IPS DF 6.9 (cell line): ENCODE measurements at places on chromosomes 16 and 17.

DNA sequence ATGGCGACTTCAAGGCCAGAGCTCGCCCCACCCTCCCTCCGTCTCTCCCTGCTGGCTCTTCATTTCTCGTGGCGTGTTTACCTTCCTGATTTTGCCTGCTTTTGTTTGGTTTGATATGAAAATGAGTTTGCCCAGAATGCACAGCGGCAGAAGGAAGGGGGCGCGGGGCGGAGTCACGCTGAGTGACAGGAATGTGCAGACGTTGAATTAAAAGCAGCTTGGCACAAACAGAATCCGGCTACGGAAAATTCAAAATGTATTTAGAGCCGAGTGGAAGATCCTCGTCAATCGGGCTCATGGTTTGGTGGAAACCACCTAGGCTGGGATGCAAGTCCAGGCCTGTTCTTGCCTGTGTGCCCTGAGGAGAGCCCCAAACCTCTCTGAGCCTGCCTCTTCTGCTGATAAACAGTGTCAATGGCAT lies 102.7 kb downstream of the SDK2 start:
- no peak overlapping the region for H3K27ac ChIP-seq
- no peaks in the 10 kb centered on the region for H3K36me3 ChIP-seq
- DNase-seq: no peak
- H3K4me3 ChIP-seq: no peak overlapping the region

GRCh38 chr16:8931859-8932258 lies 31.8 kb downstream of the USP7 start:
- H3K4me3 ChIP-seq: no peak overlapping the region
- H3K36me3 ChIP-seq: peaks cover 5% of the 10 kb centered on the region; the same call in 1 of the 2 replicates
- H3K27ac ChIP-seq: no peak overlapping the region
- no peaks in the 10 kb centered on the region for H3K27me3 ChIP-seq

GRCh38 chr16:75238132-75238852 lies 13.1 kb downstream of the BCAR1 start:
- H3K4me1 ChIP-seq: no peaks in the 10 kb centered on the region; the same call in 1 of the 2 replicates
- H3K27me3 ChIP-seq: no peaks in the 10 kb centered on the region
- DNase-seq: no peak
- H3K27ac ChIP-seq: no peak overlapping the region
- no peak overlapping the region for H3K4me3 ChIP-seq
- H3K36me3 ChIP-seq: peaks cover 42% of the 10 kb centered on the region

DNA sequence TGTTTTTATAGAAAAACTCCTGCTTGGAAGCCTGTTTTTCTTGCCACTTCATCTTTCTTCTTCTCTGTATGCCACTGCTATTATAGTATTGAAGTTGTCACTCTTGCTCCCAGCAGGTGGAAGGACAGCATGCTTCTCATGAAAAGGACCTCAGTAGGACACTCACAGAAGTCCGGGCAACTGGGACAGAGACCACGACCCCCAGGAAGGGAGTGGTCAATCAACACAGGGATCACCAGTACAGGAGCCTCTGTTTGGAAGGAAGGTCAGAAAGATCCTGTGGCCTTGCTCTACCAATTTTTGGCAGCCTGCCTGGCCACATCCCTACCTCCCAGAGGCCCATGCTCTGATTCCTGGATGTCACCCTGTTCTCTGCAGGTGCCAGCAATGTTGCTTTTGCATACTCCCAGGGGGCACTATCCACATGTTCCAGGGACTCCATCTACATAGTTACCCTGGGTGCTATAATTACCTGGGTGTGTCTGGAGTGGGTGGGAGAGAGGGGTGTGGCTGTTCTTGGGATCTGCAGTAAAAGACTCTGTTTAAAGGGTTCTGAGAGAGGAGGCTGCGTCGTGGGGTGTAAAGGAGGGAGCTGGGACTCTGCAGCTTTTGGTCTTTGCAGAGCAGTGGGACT lies 13.7 kb upstream of the AKAP10 start:
- peaks cover 2% of the 10 kb centered on the region; the same call in 1 of the 2 replicates for H3K4me1 ChIP-seq
- DNase-seq: no peak
- H3K27ac ChIP-seq: no peak overlapping the region
- H3K4me3 ChIP-seq: no peak overlapping the region
- no peaks in the 10 kb centered on the region for H3K27me3 ChIP-seq

- no peaks in the 10 kb centered on the region for H3K4me1 ChIP-seq
- H3K4me3 ChIP-seq: no peak overlapping the region
- no peak overlapping the region for H3K27ac ChIP-seq
- no peaks in the 10 kb centered on the region for H3K27me3 ChIP-seq
- no peak for DNase-seq
Observed at GRCh38 chr17:28839221-28839620, 3.4 kb downstream of the FAM222B start.

- H3K4me1 ChIP-seq: no peaks in the 10 kb centered on the region; the same call in 1 of the 2 replicates
- H3K27me3 ChIP-seq: no peaks in the 10 kb centered on the region
- no peak for DNase-seq
- H3K36me3 ChIP-seq: peaks cover 4% of the 10 kb centered on the region; the same call in 1 of the 2 replicates
- peak overlapping the region; percentile 82; the same call in 1 of the 2 replicates for H3K4me3 ChIP-seq
Observed at GRCh38 chr16:88705076-88705684, 1.0 kb downstream of the RNF166 start.

- H3K27ac ChIP-seq: no peak overlapping the region
- H3K27me3 ChIP-seq: no peaks in the 10 kb centered on the region
- H3K36me3 ChIP-seq: peaks cover 14% of the 10 kb centered on the region
Observed at GRCh38 chr16:29697391-29697790, 18.4 kb downstream of the QPRT start.

DNA sequence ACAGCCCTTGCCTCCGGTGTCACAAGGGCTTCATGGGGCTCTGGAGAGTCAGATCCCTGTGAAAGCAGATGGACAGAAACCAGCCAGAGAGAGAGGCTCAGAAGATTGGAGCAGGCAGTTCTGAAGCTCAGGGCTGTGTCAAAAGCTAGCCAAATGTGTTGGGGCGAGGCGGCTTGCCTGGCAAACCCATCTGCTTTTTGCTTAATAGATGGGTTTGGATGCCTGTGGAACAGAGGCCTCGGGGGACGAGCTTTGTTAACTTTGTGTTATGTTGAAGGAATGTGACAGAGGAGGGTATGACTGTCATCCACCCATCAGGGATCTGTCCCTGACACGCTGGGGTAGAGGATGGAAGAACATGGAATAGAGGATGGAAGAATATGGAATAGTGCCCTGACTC lies 21.0 kb upstream of the SLC12A3 start:
- no peaks in the 10 kb centered on the region for H3K27me3 ChIP-seq
- DNase-seq: no peak
- no peaks in the 10 kb centered on the region for H3K4me1 ChIP-seq
- no peak overlapping the region for H3K27ac ChIP-seq

DNA sequence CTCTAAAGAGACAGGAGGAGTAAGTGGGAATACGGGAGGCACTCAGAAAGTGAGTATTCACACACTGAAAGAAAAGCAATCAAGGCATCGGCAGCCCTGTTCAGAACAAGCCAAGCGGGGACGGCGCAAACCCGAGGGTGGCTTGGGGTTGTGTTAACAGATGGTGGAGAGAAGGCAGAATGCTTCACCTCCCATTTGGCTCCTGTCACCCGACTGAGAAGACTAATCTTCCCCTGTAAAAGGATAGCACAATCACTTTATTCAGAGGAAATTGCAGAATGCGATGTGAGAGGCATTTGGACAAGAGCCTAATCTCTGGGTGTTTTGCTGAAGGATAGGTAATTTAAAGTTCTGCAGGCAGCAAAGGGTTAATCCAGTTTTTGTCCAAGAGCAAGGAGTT lies 119.3 kb upstream of the WSCD1 start:
- H3K27ac ChIP-seq: no peak overlapping the region
- no peak for DNase-seq
- H3K4me3 ChIP-seq: no peak overlapping the region
- no peaks in the 10 kb centered on the region for H3K4me1 ChIP-seq

DNA sequence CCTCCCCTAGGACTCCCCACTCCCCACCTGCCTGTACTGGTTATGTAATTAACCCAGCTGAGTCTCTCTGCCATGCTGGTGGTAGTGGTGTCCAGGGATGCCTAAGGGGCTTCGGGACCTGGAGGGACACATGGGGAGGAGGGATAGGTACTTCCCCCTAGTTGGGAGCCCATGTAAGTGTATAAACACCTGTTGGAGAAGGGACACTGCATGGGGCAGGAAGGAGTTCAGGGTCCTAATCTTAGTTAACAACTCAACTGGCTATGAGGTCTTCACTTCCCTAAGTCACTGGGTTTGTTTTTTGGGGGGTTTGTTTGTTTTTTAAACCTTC lies 1.3 kb downstream of the RASL10B start:
- DNase-seq: no peak
- H3K27ac ChIP-seq: no peak overlapping the region
- H3K4me1 ChIP-seq: peaks cover 6% of the 10 kb centered on the region
- no peaks in the 10 kb centered on the region for H3K27me3 ChIP-seq
- H3K36me3 ChIP-seq: no peaks in the 10 kb centered on the region
- no peak overlapping the region; the same call in 1 of the 2 replicates for H3K4me3 ChIP-seq

DNA sequence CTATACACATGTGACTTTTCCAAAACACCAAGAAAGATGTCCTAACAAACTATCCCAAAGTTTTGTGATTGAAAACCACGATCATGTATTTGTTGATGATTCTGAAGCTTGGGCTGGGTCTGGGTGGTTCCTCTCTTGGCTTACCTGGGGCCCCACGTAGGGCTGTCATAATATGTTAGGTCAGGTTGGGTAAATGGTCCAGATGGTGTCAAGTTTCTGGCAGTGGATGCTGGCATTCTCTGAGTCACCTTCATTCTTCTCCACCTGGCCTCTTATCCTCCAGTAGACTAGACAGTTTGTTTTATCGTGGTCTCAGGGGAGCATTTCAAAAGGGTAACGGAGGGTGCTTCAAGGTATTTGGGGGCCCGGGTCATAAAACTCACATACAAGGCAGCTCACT lies 39.4 kb downstream of the SYCE1L start:
- DNase-seq: no peak
- H3K36me3 ChIP-seq: no peaks in the 10 kb centered on the region
- no peak overlapping the region for H3K4me3 ChIP-seq
- H3K4me1 ChIP-seq: 0 out of 2 replicates have a peak, but pooled peaks cover 4% of the 10 kb centered on the region

- no peak overlapping the region for H3K4me3 ChIP-seq
- no peak overlapping the region for H3K27ac ChIP-seq
- H3K27me3 ChIP-seq: no peaks in the 10 kb centered on the region
- no peaks in the 10 kb centered on the region for H3K36me3 ChIP-seq
- H3K4me1 ChIP-seq: no peaks in the 10 kb centered on the region
Observed at GRCh38 chr16:54070789-54071343, 215.7 kb downstream of the IRX3 start.

DNA sequence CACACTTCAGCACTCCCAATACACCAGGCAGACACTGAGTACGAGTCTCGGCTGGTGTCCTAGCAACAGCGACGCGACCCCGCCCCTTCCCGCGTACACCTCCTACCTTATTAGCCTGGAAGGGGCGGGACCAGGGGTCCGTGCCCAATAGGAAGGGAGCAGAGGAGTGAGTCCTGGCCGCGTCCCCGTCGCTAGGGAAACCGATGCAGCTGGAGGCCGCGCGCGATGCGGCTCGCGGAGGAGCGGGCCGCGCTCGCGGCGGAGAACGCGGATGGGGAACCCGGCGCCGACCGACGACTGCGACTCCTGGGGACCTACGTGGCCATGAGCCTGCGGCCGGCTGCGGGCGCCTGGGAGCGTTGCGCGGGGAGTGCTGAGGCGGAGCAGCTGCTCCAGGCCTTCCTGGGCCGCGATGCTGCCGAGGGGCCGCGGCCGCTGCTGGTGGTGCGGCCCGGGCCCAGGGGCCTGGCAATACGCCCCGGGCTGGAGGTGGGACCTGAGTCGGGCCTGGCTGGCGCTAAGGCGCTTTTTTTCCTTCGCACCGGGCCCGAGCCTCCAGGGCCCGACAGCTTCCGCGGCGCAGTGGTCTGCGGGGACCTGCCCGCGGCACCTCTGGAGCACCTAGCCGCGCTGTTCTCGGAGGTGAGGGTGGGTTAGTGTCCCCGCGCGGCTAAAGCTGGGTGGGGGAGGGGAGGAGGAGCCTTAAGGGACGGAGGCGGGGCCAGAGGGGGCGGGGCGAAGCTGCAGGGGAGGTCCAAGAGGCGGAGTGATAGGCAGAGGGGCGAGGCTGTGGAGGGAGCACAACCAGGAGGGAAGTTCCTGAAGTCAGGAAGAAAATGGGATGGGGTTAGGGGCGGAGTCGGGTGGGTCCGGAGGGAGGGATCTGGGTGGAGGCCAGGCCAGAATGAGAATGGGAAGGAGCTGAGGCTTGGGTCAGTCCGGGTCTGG lies at the start of gene DNAH9:
TSS of gene DNAH9 (plus strand) at position 197 of the 948 bp plus-strand sequence. CDS start at position 226, 29 bp downstream.
- no peak within 1 kb of the TSS for H3K27ac ChIP-seq
- no peaks in the 10 kb centered on the region for H3K27me3 ChIP-seq
- H3K4me1 ChIP-seq: no peaks in the 10 kb centered on the region
- H3K4me3 ChIP-seq: peak within 1 kb of the TSS; percentile 76
- H3K36me3 ChIP-seq: no peaks in the 10 kb centered on the region
- peak; percentile 75 for DNase-seq

- no peak overlapping the region for H3K27ac ChIP-seq
- DNase-seq: no peak
- no peak overlapping the region for H3K4me3 ChIP-seq
- H3K27me3 ChIP-seq: no peaks in the 10 kb centered on the region
- no peaks in the 10 kb centered on the region for H3K36me3 ChIP-seq
Observed at GRCh38 chr16:5054876-5055865, 10.6 kb downstream of the C16orf89 start.

DNA sequence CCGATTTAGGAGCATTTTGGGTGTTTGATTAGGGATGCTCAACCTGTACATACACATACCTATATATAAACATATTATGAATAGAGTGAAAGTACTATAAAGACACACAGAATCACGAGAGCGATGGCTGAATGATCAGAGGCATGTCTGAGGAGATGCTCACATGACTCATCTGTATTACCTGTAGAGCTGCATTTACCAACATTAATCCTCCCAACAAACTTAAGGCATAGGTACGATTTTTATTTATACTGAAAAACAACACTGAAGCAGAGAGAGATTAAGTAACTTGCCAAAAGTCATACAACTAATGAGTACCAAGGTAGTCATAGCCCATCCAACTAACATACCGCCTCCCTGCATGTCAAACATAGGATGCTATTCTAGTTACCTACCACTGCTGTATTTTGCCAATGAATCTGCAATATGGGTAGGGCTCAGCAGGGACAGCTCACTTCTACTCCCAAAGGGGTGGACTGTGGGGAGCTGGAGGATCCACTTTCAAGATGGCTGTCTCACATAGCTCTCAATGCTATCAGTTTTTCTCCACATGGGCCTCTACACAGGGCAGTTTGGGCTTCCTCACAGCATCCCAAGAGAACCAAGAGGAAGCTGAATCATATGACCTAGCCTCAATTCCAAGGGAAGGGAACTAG lies 7.3 kb downstream of the CYB5D1 start:
- H3K4me1 ChIP-seq: no peaks in the 10 kb centered on the region
- H3K36me3 ChIP-seq: no peaks in the 10 kb centered on the region
- H3K27me3 ChIP-seq: no peaks in the 10 kb centered on the region
- no peak overlapping the region for H3K4me3 ChIP-seq

DNA sequence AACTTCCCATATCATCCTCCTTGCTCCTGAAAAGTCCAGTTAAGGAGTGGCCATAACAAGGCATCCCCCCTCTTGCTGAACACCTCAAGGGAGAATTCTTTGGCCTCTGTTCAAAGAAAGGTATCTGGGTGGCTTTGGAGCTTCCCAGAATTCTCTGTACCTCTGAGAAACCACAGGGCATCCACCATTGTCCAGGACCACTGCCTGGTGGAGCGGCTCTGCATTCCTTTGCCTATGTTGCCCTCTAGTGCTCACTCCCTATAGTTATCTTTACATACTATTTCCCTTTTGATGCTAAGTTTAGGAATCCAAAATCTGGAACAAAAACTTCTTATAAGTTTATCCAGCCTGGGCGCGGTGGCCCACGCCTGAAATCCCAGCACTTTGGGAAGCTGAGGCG lies 30.3 kb downstream of the CHD9NB start:
- no peak for DNase-seq
- no peak overlapping the region for H3K27ac ChIP-seq
- H3K36me3 ChIP-seq: no peaks in the 10 kb centered on the region

GRCh38 chr17:59428916-59429485 lies 97.5 kb downstream of the YPEL2 start:
- DNase-seq: no peak
- peaks cover 1% of the 10 kb centered on the region; the same call in 1 of the 2 replicates for H3K4me1 ChIP-seq
- H3K4me3 ChIP-seq: no peak overlapping the region
- no peak overlapping the region for H3K27ac ChIP-seq
- H3K27me3 ChIP-seq: no peaks in the 10 kb centered on the region
